Frontal cortex (tissue), 4 donors: ENCODE measurements at places on chromosomes 4 and X. TPM values are rescaled to one million over a fixed set of nuclear protein-coding genes. Genes with fewer than 3 reads are reported as not detected.

The FOXP3 gene
- not detected for total RNA-seq

The EGFL6 gene
- 0.82 TPM for total RNA-seq

GRCh38 chr4:76624241-76624681 is 189.2 kb downstream of the SHROOM3 start:
- DNase-seq = peak; percentile 18

DNA sequence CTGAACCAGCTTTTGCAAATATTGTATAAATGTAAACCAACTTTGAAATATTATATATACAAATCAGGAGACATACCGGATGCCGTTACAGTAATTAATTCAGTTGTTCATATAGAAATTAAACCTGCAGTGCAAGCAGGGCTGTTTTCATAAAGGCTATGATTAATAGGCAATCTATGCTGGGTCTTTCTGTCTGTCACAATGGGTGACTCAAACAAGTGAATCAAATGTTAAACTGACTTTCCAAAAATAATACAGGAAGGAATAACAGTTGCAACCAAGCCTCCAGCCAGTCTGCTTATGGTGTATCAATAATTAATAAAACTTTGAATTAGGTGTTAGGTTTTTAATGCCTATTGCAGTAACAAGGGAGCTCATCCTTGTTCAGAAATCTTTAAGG is 43.9 kb downstream of the GABRB1 start:
- no peak for DNase-seq

GRCh38 chrX:107601326-107601725 is 27.0 kb upstream of the PRPS1 start:
- no peak for DNase-seq

The MAML3 gene
- 7.7 TPM for total RNA-seq

DNA sequence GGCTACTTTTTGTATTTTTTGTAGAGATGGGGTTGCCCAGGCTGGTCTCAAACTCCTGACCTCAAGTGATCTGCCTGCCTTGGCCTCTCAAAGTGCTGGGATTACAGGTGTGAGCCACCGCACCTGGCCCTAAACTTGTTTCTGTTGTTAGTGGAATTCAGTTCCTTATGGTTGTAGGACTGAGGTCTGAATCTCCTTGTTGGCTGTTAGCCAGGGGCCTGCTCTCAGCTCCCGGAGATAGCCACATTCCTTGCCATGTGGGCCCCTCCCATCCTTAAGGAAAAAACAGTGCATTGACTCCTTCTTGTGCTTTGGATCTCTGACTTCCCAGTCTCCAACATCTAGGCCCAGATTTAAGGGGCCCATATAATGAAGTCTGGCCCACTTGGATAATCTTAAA is 49.4 kb upstream of the NYX start:
- no peak for DNase-seq

The ARMCX1 gene
- total RNA-seq = 120 TPM

DNA sequence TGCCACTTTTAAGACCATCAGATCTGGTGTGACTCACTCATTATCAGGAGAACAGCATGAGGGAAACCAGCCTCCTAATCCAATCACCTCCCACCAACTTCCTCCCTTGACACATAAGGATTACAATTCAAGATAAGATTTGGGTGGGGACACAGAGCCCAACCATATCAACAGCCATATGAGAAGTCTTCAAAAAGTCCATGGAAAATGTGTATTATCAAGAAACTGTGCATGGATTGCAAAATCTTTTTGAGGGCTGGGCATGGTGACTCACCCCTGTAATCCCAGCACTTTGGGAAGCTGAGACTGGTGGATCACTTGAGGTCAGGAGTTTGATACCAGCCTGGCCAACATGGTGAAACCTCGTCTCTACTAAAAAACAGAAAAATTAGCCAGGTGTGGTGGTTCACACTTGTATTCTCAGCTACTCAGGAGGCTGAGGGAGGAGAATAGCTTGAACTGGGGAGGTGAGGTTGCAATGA is 17.8 kb upstream of the RPL39 start:
- no peak for DNase-seq

GRCh38 chr4:177177541-177178081 is 132.1 kb upstream of the NEIL3 start:
- no peak for DNase-seq

DNA sequence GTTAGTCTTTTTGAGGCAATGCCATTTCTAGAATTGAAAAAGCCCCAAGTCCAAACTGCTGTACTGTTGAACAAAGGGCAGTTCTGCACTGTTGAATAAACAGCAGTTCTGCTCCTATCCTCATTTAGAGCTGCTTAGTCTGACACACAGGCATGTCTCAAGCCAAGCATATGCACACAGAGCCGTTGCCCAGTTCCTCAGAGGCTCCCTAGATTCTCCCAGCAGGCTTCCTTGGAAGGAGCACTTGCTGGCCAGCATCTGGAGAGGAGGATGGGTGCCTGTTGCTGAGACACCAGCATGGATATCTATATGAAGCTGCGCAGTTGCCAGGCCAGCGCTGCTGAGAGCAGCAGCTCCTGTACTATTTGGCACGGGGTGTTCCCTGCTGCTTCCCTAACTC is 138.3 kb upstream of the USP38 start:
- DNase-seq = peak; percentile 10

DNA sequence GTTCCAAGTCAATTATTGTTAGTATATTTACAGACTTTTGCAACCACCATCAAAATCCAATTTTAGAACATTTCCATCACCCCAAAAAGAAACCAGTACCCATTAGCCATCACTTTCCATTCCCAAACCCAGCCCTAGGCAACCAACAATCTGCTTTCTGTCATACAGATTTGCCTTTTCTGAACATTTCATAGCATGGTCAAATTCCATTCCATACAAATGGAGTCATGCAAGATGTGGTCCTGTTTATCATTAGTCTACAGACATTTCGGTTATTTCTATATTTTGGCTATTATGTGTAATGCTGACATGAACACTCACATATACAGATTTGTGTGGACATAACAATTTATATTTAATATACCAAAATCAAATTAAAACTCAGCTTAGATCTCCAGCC is 508.7 kb downstream of the ZNF674 start:
- no peak for DNase-seq

DNA sequence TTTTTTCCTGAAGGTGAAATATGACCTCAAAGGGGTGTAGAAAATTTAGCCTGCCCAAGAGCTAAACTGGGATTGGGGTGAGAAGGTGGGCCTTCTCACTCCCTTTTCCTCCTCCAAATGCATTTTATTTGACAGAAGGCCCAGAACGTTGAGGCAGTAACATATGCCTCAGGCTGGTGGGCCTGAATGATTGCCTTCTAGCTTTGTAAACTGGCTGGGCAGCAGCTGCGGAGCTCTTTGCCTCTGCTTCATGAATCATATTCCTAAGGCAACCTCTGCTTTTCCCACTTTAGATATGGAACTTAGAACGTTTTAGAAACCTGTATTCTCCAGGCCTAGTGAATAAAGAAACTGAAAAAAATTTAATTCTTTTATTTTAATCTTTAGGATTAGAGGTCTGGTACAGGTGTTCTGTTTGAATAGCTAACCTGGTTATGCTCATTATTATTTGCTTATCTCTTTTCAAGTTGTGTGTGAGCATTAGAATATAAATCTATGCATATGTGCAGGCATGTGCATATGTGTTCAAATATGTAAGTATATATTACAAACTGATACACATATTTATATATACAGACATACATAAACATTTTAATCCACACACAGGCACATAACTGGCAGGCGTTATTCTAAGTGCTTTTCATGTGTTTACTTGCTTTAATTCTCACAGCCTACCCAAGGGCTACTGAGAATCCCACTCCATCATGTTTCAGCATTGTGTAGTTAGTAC is 11.5 kb downstream of the PRDM8 start:
- no peak for DNase-seq

The PPARGC1A gene
- 4.5 TPM for total RNA-seq

DNA sequence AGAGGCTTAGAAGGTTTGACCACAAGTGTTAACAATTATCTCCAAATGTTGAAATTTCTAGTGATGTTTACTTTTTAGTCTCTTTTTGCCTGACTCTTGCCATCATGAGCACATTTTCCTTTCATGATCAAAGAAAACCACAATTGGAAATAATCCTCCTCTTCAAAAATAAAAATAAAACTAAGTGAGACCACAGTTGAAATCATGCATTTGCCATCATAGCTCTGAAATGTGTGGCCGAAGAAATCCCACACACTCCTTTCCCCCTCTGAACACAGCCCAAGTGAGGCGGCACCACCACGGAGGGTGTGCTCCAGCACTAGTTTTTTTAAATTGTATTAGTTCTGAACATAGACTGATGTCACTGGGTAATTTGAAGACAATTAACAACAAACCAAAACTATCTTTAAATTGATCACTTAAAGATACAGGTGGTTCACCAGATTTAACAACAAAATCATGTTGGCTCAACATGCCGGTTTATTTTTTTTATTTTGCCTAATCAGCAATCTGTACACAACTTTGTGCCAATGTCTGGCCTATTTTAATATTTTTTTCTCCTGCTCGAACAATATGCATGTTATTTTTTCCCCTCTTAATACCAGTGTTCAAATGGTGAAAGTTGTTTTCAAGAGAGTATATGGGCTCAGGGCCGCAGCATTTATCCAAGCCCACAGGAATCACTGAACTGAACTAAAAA is 17.6 kb downstream of the APBB2 start:
- no peak for DNase-seq

DNA sequence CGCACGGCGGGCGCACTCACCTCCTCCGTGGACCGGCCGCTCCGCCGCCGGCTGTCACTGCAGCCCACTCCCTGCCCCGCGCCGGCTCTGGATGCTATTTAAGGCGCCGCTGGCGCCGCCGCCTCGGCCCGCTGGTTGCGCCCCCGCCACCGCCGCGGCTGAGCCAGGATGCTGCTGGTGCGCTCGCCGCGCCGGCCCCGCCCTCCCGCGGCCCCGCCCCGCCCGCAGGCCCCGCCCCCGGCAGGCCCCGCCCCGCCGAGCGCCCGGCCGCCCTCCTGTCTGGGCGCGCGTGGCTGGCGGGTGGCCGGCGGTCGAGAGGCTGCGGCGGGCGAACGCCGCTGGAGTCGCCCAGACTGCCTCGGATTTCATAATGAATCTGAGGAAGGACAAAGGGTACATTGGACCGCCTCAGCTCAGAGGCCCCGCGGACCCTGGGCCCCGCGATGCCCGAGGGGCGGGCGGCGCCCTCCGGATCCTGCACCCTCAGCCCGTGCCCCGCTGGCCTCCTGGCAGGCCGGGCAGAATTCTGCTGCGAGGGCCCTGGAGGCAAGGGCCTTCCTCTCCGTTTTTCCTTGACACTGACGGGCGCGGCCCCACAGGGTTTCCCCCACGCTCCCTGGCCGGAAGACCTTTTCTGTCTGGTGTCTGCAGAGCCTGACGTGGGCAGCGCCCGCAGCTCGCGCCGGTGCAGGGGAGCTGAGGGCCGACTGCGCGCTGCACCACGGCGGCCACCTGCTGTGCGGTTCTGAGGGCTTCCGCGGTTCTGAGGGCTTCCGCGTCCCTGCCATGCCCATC is at the start of gene ACSL1:
TSS of gene ACSL1 (minus strand) at position 73 of the 795 bp plus-strand sequence. CDS start 22,454 bp downstream, outside the sequence.
- DNase-seq = peak; percentile 95

- no peak for DNase-seq
These were observed 63.5 kb upstream of the WDR17 start for GRCh38 chr4:176002007-176002613.

GRCh38 chr4:8607603-8608481 is 15.3 kb downstream of the CPZ start:
- peak; percentile 66 for DNase-seq

The HGFAC gene
- total RNA-seq = 1.6 TPM

DNA sequence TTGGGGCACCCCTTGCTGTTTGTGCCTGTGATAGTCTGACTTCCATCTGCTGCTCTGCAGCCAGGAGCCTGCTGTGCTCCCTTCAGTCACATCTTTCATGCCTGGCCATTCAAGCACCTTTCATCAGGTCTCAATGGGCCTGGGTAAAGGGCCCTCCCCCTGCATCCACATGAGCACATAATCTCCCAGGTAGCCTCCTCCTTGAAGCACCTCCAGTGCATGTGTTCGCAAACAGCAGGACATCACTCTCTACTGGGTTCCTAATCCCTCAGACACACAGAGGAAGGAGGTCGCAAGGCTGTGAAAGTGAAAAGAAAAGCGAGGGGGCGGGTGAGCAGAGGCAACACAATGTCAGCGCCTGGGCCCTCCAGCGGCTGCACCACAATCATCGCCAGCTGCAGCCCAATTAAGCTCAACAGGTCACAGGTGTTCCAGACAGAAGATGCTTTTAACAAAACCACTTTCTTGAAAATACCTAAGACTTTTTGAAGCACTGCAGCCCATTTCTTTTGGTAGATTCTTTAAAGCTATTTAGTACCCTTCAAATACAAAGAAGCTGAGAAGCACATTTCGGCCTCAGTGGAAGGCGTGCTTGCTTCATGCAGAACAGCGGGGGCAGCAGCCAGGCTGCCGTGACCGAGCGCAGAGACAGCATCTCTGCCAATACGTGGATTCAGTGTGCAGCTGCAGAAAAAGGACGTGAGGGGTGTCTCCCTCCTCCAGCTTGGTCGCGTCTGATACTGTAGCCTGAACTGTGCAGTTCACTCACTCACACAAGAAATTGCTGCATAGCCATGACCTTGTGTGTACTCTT is 92.2 kb upstream of the SPRY1 start:
- no peak for DNase-seq

The PWWP3B gene
- 1.2 TPM for total RNA-seq

The STAP1 gene
- not detected for total RNA-seq

- no peak for DNase-seq
These were observed 97.7 kb downstream of the DGKK start for GRCh38 chrX:50372966-50373365.

DNA sequence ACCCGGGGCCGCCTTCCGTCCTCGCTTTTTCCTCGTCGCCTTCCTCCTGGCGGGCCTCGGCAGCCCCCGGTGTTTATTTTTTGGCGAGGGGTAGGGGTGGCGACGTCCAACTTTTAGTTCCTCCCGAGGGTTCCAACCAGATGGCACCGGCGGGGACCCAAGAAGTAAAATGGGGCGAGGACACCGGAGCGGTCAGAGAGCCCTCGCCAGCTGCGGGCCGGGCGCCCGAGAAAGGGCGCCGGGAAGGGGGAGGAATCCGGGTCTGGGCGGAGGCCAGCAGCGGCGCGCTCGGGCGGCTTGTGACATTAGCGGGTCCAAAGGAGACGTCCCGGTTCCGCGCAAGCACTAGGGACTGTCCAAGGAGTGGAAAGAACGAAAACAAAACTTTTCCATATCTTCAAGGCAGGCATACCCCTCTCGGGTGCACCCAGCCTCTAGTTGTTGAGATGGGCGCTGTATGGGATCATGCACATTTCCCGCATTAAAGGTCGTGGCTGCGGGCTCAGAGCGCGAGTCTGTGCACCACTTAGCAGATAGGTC is 691 bp upstream of the USP46 start:
- peak; percentile 61 for DNase-seq

DNA sequence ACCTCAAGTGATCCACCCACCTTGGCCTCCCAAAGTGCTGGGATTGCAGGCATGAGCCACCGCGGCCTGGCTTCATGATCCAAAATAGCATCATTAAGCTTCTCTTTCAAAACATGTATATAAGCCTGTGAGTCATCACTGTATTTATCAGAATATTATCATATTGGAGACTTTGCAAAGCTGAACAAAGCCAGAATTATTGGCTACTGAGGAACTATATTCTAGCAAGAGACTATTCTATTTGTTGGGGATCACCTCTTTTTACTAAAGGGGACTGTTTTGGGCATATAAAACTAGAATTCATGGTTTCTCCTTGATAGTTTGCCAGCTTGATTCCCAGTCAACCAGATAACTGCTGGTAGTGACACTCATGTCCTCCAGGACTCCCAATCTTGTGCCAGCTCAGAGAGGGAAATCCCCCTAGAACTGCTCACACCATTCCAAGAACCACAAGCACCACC is 40.1 kb downstream of the TET2 start:
- no peak for DNase-seq
